ENCODE measurements at places on chromosomes 1 and 21.

DNA sequence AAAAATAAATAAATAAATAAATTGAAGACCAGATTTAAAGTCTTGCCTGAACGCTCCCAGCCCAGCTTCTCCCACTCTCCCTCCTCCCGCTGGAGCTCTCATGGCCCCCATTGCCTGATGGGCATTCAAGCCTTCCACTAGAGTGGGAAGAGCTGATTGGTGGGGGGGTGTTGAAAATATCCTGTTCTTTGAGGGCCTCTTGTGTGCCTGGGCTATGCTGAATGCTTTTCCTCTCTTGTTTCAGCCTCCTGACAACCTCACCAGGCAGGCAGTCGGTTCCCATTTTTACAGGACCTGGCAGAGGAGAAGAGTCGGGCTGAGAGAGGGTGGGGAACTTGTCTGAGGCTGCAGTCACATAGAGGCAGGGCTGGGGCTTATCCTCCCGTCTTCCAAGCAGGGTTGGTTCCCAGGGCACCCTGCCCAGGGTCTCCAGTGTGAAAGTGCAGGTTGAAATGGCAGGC, 59.2 kb upstream of the SSBP3 start:
- no peak for DNase-seq

GRCh38 chr1:208043691-208044181, 132.8 kb upstream of the CD34 start:
- no peak for DNase-seq

DNA sequence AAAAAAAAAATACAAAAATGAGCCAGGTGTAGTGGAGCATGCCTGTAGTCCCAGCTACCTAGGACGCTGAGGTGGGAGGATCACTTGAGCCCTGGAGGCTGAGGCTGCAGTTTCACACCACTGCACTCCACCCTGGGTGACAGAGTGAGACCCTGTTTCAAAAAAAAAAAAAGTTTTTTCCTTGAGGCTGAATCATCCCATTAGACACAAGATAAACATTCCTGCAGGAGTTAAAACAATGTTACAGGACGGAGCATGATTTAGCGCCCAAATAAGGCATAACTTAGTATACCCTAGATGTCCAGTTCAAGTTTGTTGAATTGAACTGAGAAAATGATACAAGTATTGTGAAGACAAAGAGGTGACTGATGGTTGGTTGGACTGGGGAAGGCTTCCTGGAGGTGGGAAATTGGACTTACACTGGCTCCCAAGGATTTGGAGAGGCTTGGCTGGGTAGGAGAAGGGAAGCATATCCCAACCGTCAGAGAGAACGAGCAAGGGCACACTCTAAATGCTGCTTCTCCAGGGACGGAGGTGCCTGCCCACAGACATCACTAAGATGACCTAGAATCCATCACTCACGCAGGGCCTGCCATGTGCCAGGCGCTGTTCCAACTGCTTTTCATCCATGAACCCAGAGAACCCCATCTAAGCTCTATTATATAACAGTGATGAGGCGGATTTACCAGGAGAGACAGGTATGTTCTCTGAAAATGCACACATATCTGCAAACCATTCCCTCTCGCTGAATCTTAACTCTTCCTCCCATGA, 610.6 kb downstream of the KIF26B start:
- DNase-seq = no peak

GRCh38 chr1:150981177-150981804, 801 bp upstream of the ANXA9 start:
- DNase-seq = no peak

DNA sequence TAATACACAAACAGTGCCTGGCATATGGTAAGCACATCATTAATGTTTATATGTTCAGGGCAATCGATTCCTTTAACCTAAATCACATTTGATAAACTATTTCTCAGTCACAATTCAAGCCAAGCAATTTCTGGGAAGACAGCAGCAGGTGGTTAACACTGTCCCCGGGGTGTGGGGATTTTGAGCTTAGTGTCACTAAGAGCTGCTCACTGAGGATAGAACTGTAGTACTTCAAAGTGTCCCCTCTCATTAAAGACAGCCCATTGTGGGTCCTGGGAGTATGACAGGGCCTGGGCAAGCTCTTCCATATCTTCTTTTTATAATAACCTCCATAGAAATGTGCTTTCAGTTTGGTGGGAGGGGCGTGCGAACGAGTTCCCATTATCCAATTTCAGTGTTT, 8.4 kb upstream of the GALNT2 start:
- no peak for DNase-seq

DNA sequence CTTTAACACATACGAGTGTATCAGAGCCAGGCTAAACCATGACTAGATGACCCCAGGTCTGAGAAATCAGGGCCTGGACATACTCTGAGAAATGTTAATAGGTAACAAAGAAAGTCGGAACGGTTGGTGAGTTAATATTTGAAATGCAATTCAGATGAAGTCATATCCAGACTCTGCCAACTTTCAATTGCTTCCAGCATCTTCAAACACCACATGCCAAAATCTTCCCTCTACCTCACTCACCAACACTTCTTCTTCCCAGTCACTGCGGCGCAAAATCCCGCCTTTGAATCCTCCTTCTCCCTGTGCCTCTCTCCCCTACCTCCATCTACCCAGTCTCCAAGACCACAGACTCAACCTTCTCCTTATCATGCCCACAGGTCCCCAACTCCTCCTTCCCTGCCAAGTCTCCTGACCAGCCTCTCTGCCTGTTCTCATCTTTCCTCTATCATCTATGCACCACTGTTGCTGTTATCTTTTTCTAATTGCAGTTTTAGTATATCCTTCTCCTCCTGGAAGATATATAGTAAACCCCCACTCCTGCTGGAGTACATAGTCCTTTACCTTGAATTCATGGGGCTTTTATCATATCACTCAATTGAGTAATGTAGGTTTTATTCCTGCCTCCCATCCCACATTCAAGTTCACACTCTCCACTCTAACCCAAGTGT, 41.3 kb downstream of the ZBTB18 start:
- no peak for DNase-seq

DNA sequence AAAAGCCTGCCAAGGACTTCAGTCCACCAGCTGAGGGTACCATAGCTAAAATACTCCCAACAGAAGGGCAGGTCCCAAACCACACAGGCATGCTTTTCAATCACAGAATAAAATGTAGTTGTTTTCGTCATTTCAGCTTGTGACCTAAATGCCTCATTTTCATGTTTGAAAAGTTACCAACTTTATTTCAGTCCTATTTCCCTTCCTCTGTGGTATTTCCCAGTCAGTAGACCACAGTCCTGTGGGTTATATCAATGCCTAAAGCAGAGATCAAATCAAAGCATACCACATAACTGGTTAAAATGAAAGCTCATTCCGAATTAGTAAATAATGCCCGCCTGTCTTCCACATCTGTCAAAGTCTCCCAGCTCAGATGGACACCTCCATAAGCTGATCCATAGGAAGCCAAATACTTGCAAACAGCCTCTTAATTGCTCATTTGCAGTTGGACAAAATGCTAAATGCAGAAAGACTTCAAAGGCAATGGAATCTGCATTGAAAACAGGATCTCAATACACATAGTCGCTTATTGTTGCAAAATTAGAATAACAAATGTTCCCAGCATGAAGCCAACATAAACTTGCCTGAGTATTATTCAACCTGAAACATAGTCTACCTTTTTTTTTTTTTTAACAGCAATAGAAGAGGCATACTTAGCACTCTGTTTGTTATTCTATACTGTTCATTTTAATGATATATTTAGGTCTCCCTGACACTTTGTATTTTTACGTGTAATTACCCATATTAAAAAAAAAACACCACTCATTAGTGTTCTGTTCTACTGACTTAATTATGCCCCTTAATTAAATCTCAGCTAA, 53.9 kb downstream of the NR5A2 start:
- DNase-seq = no peak

DNA sequence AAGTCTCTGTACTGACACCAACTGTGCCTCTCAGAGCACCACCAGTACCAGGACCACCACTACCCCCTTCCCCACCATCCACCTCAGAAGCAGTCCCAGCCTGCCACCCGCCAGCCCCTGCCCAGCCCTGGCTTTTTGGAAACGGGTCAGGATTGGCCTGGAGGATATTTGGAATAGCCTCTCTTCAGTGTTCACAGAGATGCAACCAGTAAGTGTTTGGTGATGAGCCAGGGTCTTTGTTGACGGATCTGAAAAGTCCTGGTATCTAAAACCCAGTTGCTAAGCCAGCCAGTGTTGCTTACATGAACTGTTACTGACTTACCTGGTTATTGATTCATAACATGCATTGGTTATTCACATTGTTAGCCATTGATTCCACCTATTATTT, 1.1 kb downstream of the C1orf56 start:
- no peak for DNase-seq

- DNase-seq = no peak
Measured at GRCh38 chr1:145955436-145955835, 2.4 kb downstream of the LIX1L start.

- no peak for DNase-seq
Measured at GRCh38 chr1:32338637-32339145, 2.7 kb upstream of the MARCKSL1 start.

DNA sequence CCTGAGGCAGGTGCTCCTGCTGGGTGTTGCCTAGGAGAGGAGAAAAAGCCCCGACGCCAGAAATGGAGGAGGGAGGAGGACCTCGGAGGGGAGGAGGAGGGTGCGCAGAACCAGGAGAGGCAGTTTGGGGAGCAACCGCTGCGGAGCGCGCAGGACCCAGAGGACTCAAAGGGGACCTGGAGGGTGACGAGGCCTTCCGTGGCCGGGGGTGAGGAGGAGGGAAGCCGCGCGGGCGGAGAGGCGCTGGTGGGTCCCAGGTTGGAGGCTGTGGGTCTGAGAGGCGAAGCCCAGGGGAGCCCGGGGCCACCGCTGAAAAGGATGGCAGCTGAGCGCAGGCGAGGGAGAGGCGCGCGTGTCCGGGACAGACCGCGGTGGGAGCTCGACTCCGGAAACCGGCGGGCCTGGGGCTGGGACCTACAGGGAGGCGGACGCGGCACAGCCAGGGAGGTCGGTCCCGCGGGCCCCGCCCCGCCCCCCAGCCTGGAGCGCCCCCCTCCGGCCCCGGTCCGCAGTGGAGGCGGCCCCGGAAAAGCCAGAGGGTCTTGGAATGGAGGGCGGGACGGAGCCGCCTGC, 15.1 kb downstream of the RNF223 start:
- no peak for DNase-seq

DNA sequence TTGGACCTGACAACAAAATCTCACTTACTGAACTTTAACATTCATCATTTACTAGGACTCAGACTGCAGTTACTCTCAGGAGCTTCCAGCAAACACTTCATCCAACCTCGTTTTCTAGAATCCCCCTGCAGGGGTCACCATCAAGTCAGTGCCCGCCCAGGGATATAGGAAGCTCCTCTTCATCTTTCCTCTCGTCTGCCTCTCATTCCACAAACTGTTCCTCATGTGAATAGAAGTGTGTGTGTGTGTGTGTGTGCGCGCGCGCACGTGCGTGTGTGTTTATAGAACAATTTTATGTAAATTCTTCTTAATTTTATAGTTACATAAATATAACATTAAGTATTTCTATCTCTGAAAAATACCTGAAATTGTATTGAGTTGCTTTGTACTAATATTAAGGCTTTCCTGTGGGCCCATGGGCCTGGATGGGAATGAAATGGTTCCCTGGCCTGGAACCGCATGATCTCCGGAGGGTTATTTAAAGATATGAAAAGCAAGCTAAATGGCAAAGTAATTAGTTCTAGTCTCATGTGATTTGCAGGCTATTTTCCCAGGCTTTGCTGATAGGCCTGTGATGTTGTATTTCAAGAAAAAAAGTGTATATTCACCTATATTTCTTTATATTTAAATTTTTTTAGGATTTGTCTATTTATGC, 21.7 kb upstream of the ABCD3 start:
- no peak for DNase-seq

DNA sequence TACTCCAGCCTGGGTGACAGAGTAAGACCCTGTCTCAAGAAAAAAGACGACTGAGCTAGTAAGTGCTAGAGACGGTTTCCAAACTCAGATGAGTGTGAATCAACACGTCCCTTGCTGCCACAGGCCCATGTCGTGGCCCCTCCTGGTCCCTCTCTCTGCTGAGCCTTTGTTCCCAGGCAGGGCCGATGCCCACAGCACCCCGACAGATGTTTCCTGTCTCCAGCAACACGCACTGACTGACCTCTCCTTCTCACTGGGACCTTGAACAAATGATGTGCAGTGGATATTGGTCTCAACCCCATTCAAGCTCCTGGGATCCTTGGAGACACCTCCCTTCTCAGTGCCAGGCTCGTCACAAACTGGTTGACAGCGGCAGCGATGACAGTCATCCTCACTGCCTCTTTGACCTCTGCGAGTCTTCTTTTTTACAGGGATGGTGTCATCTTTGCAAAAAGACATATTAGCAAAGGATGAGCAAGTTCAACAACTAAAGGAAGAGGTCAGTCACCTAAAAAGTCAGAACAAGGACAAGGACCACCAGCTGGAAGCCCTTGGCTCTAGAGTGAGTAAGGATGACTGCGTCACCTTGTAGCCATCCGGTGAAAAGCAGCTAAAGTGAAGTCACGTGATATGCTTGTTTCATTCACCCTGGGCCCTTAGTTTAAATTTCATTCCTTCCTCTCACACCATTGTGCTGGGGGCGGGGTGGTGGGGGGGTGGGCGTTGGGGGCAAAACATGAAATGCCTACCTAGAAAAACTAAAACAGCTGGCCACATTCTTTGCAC, 65.8 kb downstream of the FHAD1 start:
- no peak for DNase-seq

DNA sequence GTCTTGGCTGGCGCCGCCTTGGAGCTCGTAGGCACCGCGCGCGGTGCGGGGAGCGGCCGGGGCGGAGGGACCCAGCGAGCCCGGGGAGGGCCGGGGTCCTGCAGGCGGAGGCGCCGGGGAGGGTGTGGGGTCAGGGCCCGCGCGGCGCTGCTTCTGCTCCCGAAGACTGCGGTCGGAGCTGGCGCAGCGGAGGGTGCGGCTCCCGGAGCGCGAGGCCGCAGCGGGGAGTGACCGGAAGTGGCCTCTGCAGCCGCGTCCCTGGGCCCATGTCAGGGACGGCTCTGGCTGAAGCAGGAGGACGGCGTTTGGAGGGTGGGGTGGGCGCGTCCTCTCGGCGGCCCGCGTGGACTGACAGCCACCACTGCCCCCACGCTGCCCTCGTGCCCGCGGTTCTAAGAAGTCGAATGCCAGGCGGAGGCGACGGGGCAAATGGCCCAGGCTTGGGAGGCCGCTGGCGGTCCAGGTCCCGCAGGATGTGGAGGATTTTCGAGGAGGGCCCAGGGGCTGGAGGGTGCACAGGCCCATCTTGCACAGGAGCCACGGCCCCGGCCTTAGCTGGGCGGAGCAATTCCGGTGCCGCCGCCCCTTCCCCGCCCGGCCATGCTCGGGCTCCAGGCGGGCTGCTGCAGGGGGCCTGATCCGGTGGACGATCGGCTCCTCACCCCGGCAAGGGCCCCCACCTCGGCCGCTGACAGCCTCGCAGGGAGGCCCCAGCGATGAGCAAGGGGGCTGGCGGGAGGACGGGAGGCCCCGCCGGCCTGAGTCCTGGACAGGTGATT, 7.7 kb upstream of the ZNF669 start:
- DNase-seq = no peak
